NCI-H1694 treated with DMSO at 0.1 percent for 48 hours (cell line): ENCODE measurements at places on chromosomes 3 and 15.

DNA sequence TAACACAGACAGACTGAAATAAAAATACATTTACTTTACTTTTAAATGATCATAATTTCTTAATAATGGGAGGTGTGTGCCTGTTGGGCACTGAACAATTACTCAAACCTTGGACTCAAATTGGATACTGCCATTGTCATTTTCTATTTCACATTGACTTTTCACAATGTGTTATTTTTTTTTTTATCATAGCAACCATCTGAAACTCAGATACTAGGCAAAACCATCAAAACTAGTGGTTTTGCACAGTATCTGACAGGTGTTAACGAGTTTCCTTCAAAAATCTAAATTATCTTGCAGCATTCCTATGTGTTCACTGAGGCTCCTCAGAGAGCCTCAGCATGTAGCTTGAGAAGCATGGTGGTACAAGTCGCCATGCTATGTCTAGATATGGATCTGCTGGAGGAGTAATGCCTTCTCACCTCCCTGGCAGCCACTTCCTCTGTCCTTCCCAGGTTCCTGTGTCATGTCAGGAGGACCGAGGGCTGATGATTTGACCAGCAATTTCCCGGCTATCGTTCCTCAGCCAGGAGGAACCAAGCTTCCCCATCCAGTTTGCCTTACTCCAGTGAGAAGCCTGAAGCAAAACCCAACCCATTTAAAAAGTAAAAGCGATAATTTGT is 29.9 kb upstream of the RFTN1 start:
- DNase-seq, result no peak

DNA sequence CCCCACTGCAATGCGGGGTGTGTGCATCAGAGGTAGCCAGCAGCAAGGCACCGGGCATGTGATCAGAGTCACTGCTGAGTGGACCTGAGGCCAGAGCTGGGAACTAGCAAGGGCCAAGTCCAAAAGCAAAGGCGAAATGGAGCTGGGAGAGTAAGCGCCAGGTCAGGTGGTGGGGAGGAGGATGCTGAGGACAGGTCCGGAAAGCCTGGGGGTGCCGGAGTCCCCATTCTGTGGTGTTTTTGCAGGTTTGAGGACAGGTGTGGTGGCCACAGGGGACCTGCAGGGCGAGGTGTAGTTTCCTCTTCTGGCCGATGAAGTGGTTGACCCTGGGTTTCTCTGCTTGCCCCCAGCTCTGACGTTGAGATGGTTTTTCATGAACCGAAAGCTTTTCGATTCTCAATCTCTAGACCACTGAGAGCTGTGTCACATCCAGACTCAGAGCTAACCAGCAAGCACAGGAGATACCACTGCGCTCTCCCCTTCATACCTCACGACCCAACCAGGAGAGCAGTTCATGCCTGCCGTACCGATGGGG is 35.0 kb upstream of the HES1 start:
- no peak for DNase-seq

GRCh38 chr3:31505371-31506048 is 27.2 kb upstream of the STT3B start:
- no peak for DNase-seq

DNA sequence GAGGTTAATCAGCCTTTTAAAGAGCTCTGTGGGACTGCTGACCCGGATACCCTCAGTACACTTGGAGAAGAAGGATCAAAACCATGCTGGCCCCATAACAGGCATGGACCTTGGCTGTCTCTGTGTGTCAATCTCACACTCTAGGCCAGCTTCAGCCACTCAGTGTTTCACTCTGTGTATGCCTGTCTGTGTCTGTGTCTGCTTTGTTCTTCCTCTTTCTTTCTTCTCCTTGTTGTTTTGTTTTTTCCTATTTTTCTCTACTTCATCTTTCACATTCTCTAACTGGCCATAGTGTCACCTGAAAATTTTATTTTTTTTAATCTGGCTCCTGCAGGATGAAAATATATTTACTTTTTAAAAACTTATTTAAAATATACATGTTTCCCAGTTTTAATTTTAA is 51.1 kb downstream of the SERP1 start:
- no peak for DNase-seq

GRCh38 chr15:66773129-66773873 is 71.3 kb downstream of the SMAD6 start:
- DNase-seq, result no peak

GRCh38 chr3:58609990-58610389 is 32.8 kb upstream of the FAM107A start:
- DNase-seq, result no peak

- no peak for DNase-seq
These were observed 29.4 kb upstream of the AP4E1 start for GRCh38 chr15:50879016-50879617.

DNA sequence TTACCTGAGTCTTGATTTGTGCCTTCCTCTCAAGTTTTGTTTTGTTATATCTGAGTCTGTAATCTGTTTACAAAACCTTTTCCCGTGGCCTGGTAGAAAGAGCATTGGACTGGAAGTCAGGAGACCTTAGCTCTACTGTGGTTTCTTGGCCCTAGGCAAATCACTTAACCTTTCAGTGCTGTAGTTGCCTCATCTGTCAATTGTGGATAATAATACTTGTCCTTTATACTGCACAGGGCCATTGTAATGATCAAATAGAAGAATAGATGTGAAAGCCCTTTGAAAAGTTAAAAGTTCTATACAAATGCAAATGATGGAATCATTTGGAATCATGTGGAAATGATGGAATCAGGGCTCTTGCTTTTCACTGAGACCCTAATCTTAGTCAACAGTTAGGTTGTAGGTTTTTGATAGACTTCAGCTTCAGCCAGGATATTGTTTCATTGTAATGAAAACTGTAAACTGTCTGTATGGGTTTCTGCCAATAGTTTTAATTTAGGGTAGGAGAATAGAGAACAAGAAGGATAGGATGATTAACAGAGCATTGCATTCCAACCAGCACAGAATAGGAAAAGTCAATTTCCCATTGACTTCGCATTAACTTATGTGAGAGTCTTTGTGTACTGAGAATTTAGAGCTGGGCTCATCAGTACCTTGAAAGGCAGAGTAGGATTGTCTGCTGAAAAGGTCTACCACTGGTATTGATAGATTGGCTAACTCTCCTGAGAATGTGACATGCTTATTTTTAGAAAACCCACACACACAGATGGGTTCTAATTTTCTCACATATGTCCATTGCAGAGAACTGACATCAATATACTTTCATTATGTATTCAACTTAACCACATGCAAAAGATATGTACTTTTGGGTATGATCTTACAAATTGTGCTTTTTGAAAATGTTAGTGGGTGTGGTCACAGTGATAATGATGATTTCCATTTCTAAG is 21.8 kb downstream of the MAP2K5 start:
- no peak for DNase-seq

DNA sequence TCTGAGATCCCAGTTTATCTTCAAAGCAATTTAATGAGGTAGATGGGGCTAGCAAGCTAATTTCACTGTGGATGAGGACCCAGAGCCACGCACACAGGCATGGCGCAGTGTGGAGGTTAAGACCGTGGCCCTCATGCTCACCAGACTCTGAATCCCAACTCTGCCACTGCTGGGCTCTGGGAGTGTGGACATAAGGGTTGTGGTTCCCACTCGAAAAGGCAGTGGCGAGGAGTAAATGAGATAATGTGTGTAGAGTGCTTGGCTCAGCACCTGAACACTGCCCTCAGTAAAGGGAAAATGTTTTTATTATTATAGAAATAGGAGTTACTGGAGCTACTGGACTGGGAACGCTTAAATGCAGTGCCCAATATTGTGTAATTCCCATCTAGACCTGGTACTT is 243.5 kb upstream of the TPM1 start:
- no peak for DNase-seq

GRCh38 chr3:104935613-104936012 is 431.1 kb upstream of the ALCAM start:
- DNase-seq, result no peak
